ENCODE measurements at places on chromosomes 7 and 10.

DNA sequence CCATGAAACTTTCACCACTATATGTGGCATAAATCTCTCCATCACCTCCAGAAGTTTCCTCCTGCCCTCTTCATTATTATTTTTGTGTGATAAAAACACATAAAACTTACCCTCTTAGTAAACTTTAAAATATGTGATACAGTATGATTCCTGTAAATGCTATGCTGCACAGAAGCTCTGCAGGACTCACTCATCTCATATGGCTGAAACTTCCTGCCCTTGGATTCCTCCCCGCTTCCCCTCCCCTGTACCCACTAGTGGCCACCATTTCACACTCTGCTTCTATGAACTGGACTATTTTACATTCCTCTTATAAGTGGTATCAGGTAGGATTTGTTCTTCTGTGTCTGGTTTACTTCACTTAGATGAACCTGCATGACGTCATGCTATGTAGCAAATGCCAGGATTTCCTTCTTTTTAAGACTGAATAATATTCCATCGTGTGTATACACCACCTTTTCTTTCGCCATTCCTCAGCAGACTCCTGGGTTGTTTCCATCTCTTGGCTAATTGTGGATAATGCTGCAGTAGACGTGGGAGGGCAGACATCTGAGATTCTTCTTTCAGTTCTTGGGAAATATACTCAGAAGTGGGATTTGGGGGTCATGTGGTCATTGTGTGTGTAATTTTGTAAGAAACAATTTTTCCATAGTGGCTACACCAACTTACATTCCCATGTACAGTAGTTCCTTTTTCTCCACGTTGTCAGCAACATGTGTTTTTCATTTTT, 335.2 kb downstream of the SDK1 start:
- ATAC-seq: no peak

DNA sequence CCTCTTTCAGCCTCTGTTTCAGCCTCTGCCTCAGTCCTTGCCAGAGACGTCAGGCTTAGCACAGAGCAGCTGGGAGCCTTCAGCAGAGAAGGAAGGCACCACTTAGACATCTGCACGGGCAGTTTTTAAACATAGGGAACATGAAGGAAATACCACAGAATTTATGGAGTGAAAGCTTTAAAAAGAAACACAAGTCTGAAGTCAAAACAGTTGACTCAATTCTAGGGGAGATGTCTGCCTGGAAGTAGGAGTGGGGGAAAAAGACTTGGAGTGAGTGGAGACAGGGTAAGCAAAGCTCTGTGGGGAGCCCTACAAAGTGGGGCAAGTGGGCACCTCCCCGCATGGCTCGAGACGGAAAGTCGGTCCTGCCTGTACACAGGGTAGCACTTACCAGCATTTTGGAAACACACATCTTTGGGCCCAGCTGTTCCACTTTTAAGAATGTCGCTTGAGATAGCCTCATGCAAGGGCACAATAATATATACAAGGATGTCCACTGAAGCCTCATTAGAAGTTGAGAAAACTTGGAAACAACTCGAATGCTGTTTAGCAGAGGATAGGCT, 5.0 kb upstream of the TBXAS1 start:
- no peak for ATAC-seq

DNA sequence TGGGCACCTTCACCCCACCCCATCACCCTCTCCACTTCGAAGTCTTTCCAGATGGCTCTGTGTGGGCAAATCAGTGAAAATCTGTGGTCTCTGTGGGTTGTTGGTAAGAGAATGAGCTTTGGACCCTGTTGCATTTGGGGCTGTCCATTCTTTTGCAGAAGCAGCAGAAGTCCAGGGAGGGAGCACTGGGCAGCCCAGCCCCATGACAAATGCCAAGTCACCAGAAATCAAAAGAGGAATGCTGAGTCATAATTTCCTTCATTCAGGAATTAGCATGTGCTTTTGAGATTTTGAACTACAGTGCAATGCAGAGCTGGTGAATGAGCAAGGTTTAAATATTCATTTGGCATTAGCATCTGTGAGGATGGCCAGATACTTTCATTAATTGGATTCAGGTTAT, 556.2 kb downstream of the LRMDA start:
- no peak for ATAC-seq

GRCh38 chr10:126637501-126637900, 33.0 kb downstream of the C10orf90 start:
- ATAC-seq: no peak

DNA sequence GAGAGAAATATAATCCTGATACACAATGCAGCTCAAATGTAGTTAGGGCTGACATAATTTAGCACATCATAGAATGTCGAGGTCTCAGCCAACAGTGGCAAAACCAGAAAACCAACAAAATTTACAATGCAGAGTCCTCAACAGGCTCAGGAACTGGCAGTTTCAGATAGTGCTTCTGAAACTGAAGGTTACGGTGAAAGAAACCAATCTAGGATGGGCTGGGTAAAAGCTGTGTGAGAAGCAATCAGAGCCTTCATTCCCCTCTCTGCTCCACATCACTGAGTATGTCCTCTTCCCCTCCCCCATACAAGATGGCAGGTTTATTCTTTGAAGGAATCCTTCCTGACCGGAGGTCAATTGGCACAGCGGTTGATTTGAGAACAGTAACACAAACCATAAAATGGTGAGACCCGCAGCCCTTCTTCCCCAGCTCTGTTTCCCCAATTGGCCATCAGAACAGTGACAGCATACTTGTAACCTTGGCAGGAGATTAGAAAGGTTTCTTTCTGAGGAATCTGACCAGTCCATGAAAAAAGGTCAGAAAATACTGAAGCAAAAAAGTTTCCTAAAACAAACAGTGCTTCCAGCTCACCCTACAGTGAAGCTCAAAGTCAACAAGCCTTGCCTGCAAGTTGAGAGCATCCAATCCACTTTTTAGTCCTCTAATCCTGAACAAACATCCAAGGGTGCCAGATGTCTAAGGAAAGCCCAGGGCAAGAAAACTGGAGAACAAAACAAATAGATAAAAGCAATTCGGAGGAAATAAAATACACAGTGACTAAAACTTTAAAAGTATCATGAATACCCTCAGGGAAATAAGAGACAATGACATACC, 53.9 kb upstream of the IL6 start:
- ATAC-seq: no peak

GRCh38 chr7:142813699-142814098, 41.2 kb upstream of the EPHB6 start:
- ATAC-seq: no peak

DNA sequence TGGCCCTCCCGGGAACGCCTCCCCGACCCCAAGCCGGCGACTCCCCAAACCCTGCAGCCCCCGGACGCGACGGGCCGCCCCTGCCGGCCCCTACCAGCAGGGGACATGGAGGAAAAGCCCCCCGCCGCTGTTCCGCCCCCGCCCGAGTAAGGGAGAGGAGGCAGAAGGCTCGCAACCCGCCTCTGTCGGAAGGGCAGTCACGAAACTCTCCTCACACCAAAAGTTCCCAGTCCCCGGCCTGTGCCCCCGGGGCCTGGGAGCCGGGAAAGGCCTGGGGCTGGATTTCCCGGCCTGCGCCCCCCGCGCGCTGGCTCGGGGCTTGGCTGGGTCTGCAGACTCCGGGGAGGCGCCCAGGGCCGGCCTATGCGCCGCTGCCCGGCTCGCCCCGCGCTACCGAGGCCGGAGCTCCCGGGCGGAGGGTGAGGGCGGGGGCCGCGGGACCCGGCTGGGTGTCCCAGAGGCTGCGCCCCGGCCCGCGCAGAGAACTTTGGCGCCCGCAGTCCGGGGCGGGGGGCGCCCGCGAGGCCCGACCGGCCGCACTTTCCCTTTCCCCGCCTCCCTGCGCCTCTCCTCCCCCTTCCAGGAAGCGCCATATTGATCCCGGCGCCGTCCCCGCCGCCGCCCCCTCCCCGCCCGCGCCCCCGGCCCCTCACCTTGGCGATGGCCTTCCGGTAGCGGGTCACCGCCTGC, 728 bp downstream of the PARD3 start:
- no peak for ATAC-seq

Data from activated CD4-positive, CD25-positive, alpha-beta regulatory T cell treated with anti-CD3 and anti-CD28 coated beads, Interleukin-2, amount 50 U/mL, for 24 hours (primary cell).